ENCODE measurements at places on chromosomes 1 and 21.
A peak's percentile ranks its signal among the peaks of the same experiment; 100 is the strongest.

GRCh38 chr1:30845904-30846290, 62.7 kb downstream of the SDC3 start:
- DNase-seq = no peak

GRCh38 chr1:227416156-227416830, 98.0 kb upstream of the CDC42BPA start:
- no peak for DNase-seq

DNA sequence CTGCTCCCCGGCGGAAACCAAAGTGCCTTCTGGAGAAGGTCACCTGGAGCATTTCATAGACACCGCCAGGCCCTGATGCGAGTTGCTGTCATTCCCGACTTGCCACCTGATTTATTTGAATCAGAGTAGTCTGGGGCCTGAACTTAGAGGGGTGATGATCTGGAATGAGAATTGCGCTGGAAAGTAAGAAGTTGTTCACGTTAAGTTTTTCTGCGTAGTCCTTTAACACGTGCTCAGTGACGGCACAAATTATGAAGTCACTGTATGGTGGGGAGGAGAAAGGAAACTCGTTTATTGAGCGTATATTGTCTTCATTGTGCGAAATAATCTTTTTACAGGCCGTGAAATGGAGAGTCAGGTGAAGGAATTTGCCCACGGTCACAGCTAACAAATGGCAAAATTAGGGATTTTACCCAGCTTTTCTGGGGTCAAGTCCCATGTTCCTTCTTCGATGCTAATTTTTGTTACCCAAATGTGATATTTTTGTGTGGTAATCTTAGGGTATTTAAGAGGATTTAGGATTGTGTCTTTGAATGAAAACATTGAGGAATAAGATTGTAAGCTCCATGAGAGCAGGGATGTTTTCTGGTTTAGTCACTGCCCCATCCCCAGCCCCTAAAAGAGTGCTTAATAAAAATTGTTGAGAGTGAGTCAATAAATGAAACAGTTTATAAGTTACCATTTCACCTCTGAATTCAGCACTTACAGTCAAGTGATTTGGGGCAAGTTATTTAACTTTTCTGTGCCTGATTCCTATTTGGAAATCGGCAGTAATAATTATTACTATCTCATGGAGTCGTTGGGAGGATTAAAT, 46.4 kb upstream of the NBL1 start:
- DNase-seq = no peak

GRCh38 chr1:176878750-176879536, 285.6 kb downstream of the ASTN1 start:
- no peak for DNase-seq

- no peak for DNase-seq
These were observed 14.0 kb upstream of the TMEM81 start for GRCh38 chr1:205098242-205098641.

DNA sequence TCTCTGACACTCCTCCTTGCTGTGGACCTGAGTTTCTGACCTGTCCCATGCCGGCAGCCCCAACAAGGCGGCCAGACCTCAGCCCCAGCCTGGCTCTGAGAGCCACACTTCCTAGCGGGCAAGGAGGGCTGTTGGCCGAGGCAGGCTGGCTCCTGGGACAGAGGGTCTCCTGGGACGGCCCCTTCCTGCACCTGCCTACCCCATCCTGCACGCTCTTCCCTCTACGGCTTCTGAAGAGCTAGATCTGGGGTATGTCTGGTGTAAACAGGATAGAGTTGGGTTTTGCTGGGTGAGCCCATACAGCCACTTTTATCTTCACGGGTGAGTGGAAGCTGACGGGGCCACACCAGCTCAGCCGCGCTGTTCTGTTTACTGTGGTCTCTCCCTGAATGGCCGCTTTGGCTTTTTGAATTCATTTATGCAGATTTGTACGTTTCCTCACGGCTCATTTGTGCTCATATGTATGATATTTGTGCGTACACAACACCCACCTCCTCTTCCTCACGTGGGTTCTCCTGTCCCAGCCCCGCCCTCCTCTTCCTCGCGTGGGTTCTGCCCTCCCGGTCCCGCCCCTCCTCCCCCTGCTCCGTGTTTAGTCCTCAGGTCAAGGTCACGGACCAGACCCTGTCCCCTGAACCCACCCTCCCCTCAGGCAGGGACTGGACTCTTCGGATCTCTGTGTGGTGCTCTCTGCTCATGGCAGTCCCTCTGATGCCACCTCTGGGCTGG, 34.7 kb upstream of the POFUT2 start:
- DNase-seq = no peak

DNA sequence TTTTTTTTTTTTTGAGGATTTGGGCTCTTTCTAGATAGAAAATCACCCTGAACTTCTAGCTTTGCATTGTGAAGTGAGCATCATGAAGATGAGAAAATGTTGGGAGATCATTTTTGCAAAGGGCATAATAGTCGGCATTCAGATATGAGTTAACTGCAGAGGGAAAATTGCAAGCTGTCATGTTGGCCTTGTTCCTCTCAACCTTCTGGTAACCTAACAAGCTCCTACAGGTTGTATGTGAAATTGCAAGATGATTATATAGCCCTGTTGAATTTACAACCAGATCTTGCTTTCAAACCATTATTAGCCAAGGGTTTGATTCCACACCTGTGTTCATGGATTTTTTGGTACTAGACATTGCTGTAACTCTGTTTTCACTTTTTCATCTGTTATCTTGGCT, 2.2 kb downstream of the ELOA start:
- DNase-seq = peak; percentile 1

- DNase-seq = no peak
These were observed 1.2 kb downstream of the CCNL2 start for GRCh38 chr1:1397839-1398523.

GRCh38 chr1:231691618-231692259, 65.1 kb downstream of the DISC1 start:
- no peak for DNase-seq

- no peak for DNase-seq
These were observed 35.1 kb downstream of the MPZL1 start for GRCh38 chr1:167756730-167757405.

GRCh38 chr1:196403803-196404690, 204.2 kb downstream of the KCNT2 start:
- no peak for DNase-seq

GRCh38 chr1:21956720-21957552, 19.8 kb upstream of the HSPG2 start:
- DNase-seq = peak; percentile 51

All from COR-L47 (cell line).